ENCODE measurements at places on chromosomes 4 and X. TPM values are rescaled to one million over a fixed set of nuclear protein-coding genes. Genes with fewer than 3 reads are reported as not detected.

DNA sequence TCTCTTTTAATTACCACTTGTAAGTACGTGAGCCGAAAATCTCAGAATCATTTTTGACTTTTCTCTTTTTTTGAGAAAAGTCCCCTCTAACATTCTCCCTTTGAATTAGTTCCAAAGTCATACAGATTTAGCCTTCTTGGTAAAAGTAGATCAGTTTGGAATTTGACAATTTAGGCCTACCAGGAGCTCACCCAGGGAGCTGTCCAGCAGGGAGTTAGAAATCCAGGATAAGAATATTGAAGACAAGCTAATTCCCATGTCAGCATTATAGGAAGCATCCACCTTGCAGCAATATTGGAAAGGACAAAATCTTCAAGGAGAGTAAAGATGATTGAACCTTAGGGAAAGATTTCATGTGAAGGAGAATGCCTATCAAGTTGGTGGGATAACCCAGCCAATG, 352.2 kb upstream of the CPEB2 start:
- no peak for DNase-seq

DNA sequence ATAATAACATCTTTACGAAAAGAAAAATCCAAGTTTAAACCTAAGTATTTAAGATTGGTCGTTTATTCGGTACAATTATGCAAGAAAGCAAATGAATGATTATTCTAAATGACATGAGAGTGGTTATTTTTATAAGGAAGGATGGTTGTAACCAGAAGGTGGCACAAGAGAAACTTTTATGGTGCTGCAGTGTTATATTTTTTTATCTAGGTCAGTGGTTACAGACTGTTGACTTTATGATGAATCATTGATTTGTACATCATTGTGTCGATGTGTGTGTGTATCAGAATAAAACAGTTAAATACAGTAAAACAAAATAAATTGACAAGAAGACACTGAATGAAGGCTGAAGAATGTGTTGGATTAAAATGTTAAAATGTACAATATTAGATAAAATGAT, 9.8 kb downstream of the DCAF8L2 start:
- no peak for DNase-seq

- DNase-seq = peak; percentile 88
Observed at GRCh38 chrX:72131317-72132294, at the start of gene RTL5. Gene RTL5 (minus strand): TSS chrX:72131915.

BMX gene
- 1.3 TPM for polyA plus RNA-seq
